KBM-7 (cell line): ENCODE measurements at places on chromosomes 1 and 21.

DNA sequence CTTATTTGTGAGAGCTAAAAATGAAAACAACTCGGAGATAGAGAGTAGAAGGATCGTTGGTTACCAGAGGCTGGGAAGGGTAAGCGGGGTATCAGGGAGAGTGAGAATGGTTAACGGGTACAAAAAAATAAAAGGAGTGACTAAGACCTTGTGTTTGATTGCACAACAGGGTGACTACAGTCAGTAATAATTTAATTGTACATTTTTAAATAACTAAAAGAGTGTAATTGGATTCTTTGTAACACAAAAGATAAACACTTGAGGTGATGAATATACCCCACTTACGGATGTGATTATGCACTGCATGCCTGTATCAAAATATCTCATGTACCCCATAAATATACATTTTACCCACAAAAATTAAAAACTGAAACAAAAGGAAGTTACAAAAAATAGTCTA lies 29.4 kb downstream of the FOXJ3 start:
- DNase-seq: no peak

DNA sequence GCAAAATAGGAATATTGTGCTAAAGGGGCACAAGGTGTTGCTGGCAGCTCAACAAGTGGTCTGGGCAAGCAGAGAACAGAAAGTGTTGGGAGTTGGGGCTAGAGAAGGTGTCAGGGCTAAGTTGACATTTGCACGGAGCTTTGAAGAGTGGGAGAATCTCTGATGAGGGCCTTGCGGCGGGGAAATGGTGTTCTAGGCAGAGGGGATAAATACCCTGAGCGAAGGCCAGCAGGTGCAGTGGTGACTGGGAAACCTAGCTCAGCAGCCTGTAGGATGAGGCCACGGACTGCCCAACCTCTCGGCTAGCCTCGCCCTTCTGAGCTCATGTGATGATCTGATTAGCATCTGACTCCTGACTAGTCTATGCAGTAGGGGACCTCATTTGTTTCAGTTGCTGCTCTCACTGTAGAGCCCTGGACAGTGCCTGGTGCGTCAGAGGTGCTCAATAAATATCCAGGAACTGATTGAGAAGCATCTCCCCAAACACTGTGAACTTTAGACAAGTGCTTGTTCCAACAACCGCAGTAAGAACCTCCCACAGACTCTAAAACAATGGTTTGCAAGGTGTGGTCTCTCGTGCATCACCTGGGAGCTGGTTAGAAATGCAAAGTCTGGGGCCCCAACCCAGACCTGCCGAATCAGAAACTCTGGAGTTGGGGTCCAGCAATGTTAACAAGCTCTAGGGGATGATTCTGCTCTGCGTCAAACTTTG lies 1.0 kb upstream of the FOXO6 start:
- no peak for DNase-seq

DNA sequence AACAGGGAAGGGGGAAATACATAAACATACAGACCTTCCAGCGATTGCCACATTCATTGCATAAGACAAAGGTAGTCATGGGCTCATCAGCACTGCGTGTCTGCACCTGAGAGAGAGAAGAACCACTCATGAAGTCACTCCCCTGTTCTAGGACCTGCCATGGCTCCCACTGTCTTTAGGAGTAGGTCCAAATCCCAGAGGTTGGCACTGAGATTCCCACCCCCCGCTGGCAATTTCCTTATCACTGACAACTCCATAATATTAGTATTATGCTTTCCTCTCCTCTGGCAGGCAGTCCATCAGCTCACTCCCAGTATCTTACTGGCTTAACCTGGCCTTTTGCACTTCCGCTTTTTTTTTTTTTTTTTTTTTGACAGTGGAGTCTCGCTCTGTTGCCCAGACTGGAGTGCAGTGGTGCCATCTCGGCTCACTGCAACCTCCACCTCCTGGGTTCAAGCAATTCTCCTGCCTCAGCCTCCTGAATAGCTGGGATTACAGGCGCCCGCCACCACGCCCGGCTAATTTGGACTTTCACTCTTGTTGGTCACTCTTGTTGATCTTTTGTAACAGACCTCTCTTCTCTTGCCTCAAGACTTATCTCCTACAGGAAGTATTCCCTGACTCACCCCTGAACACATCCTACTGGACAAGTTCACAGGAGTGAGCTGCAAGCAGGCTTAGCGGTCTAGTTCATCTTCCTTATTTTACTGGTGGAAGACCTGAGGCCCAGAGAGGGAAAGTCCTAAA lies 14.8 kb upstream of the ZNF436 start:
- peak; percentile 55 for DNase-seq

- peak; percentile 73 for DNase-seq
Measured at GRCh38 chr1:182962554-182963115, 9.7 kb upstream of the SHCBP1L start.

- peak; percentile 1 for DNase-seq
Measured at GRCh38 chr1:188070848-188071247, 1242.1 kb downstream of the PLA2G4A start.

DNA sequence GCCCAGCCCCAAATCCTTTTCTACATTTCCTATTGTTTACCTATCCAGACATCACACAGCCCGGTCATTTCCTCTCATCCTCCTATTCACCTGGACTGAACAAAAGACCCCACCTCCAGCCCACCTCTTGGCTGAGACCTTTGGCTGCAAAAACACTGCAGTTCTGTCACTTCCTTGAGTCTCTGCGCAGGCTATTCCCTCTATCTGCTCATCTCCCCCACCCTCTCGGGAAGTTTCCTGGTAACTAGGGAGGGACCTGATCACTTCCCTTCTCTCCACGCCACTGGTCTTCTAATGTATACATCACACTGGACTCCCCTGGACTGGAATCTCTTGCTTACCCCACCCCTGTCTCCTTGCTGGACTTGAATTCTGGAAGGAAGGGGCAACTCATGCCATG lies 5.3 kb downstream of the HTR1D start:
- no peak for DNase-seq

- no peak for DNase-seq
Measured at GRCh38 chr1:8127171-8127641, 101.1 kb upstream of the ERRFI1 start.

- no peak for DNase-seq
Measured at GRCh38 chr1:157252473-157252872, 114.3 kb upstream of the ETV3 start.

GRCh38 chr1:119647228-119647733 lies 785 bp downstream of the ZNF697 start:
- no peak for DNase-seq

DNA sequence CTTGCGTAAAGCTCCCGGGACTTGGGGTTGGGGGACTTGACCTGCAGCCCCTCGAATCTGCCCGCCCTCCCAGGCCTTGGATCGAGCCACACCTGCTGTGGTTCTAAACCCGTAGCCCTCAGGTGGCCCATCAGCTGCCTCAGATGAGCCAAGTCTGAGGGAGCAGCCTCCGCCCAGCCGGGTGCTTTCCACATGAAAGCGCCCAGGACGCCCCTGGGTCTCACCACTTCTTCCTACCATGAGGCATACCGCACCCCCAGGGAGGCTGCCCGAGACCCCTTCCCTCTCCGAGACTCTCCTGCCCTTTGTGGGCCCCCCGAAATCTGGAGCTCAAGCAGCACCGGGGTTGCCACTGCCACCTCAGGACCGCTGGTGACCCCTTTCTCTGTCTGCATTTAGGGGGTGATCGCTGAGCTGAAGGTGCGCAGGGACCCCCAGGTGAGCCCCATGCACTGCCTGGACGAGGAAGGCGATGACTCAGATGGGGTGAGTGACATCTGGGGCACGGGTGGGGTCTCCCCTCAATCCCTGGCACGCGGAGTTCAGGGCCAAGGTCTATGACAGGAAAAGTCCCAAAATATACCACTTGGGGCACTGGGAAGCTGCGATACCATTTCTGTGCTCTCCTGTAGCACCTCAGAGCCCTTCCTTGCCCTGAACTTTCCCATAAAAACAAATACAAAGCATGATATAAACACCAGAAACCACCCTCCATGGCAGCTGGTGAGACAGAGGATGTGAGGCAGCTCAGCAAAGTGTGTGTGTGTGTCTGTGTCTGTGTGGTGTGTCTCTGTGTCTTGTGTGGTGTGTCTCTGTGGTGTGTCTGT lies 68.5 kb downstream of the SLC19A1 start:
- no peak for DNase-seq

GRCh38 chr1:34904236-34905097 lies 25.0 kb downstream of the DLGAP3 start:
- DNase-seq: no peak

GRCh38 chr1:209402697-209403096 lies 180.8 kb upstream of the CAMK1G start:
- DNase-seq: no peak

- DNase-seq: no peak
Measured at GRCh38 chr1:55931081-55931940, 648.1 kb downstream of the PLPP3 start.

DNA sequence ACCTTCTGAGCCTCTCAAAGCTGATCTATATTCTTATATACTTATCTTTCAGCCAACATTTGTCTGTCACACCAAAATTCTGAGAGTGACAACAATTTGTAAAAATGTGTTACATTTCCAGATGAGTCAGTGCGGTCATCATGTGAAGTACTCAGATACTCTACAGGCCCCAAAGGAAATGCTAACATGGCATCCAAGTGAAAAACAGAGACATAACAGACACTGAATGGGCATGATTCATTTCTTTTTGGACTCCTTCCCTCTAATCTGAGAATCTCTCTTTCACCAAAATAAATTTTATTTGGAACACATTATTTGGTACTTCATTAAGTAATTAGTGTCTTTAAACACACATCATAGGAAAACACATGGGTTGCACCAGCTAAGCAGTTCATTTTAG lies 96.6 kb downstream of the SLC44A5 start:
- no peak for DNase-seq

GRCh38 chr1:25858494-25858893 lies 763 bp downstream of the AUNIP start:
- DNase-seq: peak; percentile 36

DNA sequence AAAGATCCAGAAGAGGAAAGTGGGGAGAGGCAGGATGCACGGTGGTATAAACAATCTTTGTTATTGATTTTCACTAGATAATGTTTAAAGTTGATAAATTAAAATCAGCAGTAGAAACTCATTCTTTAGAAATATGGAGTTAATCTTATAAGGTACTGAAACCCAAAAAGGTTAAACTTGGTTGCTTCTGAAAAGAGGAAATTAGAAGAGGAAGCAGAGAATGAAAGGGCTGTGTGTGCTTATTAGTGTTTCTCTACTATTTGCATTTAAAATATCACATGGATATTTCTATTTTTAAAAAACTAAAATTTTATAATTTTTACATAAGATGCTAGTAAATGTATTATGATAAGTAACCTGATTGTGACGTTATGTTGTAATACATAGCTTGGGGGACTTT lies 24.4 kb downstream of the C1orf141 start:
- DNase-seq: peak; percentile 9

GRCh38 chr1:76137746-76138145 lies 63.2 kb downstream of the ST6GALNAC3 start:
- DNase-seq: no peak

DNA sequence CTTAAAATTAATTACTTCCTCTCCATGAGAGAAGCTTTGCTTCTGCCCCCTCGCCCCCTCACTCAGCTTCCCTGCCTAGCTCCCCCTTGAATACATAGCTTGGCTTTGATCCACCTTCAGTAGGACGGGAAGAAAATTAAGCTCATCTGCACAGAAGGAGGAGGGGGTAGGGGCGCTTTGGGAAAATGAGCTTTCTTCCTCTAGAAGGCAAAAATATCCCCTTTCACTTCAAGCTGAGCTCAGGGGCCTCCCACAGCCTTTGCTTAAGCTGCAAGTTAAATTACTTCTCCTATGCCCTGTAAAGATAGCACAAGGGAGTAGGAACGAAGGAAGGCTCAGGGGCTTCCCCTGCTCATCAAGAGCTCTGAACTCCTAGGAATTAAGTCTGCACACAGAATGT lies 65.2 kb upstream of the GOLT1A start:
- DNase-seq: no peak

DNA sequence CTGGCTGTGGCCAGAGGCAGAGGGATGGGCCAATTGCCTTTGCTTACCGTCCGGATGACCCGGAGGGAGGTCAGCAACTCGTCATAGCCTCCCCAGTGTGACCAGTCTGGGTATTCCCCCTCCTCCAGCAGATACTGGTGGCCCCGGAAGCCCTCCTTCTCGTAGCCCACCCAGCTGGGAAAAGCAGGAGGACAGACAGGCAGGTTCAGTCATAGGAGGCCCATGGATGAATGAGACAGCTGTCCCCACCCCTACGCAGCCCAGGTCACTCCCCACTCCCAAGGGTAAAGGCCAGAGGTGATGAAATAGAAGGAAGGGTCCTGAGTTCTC lies 16.8 kb downstream of the CRYBG2 start:
- DNase-seq: no peak

DNA sequence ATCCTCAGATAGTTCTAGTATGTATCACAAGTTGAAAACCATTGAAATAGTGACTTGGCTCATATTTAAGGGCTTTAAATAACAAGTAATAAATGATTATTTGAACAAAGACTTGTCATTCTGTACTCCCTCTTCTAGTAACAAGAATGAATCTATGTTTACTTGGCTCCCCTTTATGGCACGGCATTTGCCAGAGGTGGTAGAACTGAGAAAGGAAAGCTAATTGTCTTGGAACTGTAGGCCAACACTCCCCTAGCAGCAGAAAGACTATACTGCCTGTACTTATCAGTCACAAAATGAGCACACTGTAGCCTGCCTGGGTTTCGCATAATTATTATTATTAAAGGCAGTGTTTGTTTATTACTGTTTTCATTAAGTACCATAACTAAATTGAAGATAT lies 29.6 kb upstream of the SMYD2 start:
- DNase-seq: no peak

- no peak for DNase-seq
Measured at GRCh38 chr21:26061437-26061836, 109.1 kb downstream of the APP start.

GRCh38 chr1:185734929-185735700 lies 924 bp downstream of the HMCN1 start:
- DNase-seq: no peak

DNA sequence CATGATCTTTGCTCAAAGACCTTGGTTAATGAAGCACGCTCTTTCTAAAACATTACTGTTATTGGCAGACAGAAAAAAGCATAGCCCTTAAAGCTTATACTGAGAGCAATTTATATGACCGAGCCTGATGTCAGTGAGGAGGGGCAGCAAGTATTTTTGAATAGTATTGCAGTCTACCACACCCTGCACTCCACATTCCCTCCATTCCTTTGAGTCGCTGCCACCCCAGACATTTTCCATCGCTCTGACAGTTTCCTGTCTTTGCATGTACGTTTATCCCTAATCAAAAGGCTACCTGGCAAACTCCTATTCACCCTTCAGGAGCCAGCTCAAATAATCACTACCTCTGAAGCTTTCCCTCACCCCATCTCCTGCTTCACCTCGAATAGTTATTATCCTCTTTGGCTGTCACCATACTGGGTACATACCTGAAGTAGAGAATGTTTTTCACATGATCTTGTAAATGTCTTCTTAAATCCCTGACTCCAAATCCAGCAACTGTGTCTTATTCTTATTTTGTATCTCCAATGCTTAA lies 5.5 kb upstream of the JUN start:
- no peak for DNase-seq

- no peak for DNase-seq
Measured at GRCh38 chr1:248851390-248851789, 7.5 kb downstream of the ZNF692 start.

GRCh38 chr21:27257226-27257625 lies 290.3 kb upstream of the ADAMTS5 start:
- no peak for DNase-seq

GRCh38 chr1:161313554-161314200 lies 504 bp upstream of the SDHC start:
- no peak for DNase-seq

GRCh38 chr1:195193134-195193533 lies 1415.1 kb downstream of the KCNT2 start:
- DNase-seq: no peak

- no peak for DNase-seq
Measured at GRCh38 chr1:56566061-56566744, 13.2 kb downstream of the PLPP3 start.

- DNase-seq: no peak
Measured at GRCh38 chr1:8477166-8477982, 159.5 kb downstream of the SLC45A1 start.
